B cell (primary cell): ENCODE measurements at places on chromosomes 6 and 20. TPM values are rescaled to one million over a fixed set of nuclear protein-coding genes. Genes with fewer than 3 reads are reported as not detected.

The EPHA7 gene
- not detected in 2 replicates for total RNA-seq

The LRRN4 gene
- not detected in 2 replicates for total RNA-seq

GRCh38 chr6:34110610-34111009, 35.3 kb downstream of the GRM4 start:
- DNase-seq: no peak

DNA sequence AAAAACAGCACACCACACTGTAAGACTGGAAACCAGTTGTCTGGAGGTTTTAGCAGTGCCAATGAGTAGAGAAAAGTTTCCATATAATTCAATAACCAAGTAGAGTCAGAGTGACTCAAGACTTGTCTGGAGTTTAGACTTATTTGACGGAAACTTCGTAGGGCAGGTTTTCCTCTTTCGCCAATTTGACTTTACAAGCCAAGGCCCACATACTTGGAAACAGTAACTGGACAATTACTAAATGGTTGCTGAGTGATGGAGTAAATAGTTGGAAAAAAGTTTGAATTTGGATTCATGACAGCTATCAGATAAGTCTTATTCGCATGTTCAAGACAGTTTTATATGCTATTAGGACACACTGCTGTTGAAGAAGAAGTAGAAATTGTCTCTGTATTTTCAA, 48.1 kb upstream of the CTAGE9 start:
- no peak for DNase-seq

DNA sequence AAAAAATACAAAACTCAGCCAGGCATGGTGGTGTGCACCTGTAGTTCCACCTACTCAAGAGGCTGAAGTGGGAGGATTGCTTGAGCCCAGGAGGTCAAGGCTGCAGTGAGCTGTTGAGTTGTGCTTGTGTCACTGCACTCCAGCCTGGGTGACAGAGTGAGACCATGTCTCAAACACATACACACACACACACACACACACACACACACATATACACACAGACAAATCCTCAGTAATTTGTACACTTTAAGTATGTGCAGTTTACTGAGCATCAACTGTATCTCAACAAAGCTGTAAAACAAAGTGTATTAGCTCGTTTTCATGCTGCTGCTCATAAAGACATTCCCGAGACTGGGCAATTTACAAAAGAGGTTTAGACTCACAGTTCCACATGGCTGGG, 7.3 kb downstream of the TFB1M start:
- DNase-seq: no peak

DNA sequence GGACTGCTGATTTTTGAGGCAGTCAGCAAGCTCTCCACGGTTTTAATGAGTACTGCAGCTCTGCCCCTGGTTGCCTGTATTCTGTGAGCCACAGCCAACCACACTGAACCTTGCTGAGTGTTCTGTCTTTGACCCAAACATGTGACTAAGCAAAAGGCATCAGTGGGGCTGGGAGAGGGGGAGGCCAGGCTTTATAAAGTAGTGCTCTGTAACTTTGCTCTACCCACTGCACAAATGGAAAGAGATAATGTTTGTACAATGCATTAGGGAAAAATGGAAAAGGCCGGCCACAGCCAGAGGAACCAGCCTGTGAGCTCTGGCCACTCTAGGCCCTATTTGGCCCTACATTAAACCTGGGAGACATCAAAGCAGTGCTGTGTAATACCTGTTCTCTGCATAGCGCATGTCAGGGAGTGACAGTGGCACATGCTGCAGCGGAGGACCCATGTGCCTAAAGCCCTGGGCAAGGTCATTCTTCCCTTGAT, 22.0 kb downstream of the KLHL31 start:
- DNase-seq: no peak
